ENCODE measurements at places on chromosomes 5 and 9.

DNA sequence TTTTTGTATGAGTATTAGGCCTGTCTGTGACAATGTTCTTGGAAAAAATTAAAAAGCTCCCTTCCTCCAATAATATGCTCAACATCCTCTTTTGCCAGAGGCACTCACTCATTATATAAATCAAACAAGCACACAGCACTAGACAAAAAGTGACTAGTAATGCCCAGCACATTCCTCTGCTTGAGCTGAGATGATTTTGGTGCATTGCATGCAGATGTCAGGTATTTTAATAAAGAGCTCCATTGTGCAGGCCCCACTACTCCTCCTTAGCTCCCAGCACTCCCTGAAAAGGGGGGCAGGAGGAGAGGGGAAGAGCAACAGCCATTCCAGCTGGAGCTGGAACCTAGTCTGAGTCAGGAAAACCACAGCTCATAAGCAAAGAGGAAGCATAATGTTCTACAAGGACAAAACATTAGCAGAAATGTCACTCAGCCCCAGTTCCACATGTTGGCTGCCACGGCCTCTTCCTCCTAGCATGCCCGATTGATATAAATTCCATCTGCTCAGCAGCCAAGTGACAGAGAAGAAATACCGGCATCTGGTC is 348.5 kb downstream of the BNC2 start:
- DNase-seq, result no peak

DNA sequence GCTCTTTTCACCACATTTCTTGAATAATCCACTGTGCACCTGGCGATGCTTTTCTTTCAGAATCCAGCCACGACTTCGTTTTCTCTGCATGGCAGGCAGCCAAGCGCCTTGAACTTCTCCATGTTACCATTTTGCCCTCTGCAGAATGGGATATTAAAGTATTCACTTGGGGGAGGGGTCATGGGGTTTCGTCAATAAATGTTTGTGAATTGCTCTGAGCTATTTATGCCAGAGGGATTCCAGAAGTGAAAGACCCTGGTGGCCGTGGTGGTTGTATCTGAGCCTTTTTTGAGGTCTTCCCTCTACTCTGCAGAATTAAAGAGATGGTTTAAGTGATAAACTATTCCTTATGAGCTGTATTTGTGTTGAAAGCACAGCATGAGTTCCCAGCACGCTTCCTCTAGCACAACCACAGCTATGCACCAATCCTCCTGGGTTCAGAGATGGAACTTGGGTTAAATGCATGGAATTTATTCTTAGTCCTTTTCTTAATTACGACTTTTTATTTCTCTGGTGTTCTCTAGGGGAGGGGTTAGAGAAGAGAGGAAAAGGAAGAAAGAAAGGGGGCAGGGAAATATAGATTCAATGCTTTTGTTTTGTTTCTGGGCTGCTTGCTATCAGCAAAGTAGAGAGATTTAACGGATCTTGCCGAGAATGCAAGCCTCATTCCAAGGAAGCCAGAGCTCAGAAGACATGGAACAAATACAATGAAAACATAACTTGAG is 478.2 kb upstream of the TNC start:
- DNase-seq, result no peak

DNA sequence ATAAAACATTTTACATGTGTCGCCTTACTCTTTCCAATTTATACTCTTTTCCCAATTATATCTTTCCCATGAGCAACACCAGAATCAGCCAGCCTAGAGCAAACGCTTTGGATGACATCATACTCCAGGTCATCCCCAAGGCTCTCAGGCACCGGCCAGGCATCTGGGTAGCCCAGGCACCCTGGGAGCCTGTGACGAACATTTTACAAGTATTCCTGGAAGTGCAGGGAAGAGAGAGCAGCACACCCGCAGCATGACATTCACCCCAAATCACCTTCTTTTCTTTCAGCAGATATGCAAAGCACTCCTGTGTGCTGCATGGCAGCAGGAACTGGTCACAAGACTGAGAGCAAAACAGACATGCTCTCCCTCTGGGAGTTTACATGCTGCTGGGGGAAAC is 75.7 kb upstream of the SMIM23 start:
- no peak for DNase-seq

DNA sequence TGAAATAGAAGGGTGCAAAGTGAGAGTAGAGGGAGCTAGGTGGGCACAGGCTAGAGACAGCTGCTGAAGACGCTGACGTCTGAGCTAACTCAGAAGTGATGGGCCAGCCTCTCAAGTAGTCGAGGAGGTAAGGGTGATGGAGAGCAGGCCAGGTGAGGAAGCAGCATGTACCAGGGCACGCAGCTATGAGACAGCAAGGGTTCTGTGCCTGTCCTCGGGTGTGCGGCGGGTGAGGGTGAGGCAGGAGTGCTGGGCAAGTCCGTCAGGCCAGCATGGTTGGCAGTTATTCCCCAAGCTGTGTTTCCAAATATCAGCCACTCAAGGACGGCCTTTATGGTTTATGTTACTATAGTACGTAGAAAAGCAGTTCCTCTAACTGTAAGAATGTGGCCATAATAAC is 6.2 kb downstream of the RMND5B start:
- DNase-seq, result no peak

GRCh38 chr9:36041506-36041905 is 4.8 kb downstream of the RECK start:
- DNase-seq, result no peak

DNA sequence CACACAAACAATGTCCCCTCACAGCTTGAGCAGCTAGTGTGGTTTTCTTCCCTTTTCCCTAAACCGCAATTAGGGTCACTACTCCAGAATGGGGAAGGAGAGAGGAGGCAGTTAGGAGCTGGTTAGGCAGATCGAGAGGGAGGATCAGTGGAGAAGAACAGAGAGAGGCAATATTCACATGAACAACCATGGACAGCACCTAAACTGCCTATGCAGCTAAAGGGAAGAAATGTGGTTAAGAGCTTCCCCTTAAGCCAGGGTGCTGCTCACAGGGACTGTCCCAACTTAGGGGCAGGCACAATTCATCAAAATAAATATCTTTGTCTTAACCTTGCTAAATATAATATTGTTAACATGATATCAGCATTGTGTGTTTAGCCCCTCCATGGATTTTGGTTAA is 359.3 kb upstream of the CDH18 start:
- DNase-seq, result no peak

GRCh38 chr9:17962747-17963146 is 383.9 kb downstream of the SH3GL2 start:
- DNase-seq, result no peak

DNA sequence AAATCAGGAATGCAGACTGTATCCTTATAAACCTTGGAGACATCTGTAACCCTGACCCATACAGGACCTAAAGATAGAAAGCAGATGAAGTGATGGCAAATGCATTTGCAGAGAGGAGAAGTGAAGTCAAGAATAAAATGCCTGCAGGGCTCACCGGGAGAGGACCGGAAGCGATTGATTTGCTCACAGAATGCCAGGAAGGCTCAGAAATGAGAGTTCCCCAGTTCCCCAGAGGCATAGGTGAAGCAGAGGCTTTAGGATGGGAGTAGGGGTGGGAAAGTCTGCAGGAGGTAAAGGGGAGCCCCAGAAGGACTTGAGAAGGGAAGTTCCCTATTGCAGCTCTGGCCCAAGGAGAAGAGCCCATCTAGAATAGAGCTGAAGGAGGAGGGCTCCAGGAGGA is 63.9 kb upstream of the TNFAIP8 start:
- no peak for DNase-seq

- DNase-seq, result no peak
Observed at GRCh38 chr9:88826181-88826580, 165.1 kb upstream of the S1PR3 start.

DNA sequence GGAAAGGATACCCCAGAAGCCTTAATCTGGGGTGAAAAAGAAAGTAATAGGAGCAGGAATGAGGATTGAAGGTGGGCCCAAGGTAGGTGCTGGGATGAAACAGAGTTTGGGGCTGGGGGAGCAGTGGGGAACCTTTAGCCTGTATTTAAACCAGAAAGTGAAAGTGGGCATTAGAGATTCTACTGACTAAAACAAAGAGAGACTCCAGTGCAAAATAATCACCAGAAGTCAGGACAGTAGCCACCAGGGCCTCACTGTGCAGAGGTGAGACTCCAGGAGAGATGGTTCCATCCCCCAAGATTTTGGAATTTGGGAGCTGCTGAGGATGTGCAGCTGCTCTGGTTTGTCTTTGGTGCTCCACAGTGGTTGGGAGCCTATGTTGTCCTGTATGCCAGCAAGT is 13.1 kb downstream of the DNAJB5 start:
- no peak for DNase-seq

GRCh38 chr5:147708708-147709107 is 73.8 kb downstream of the JAKMIP2 start:
- DNase-seq, result no peak

DNA sequence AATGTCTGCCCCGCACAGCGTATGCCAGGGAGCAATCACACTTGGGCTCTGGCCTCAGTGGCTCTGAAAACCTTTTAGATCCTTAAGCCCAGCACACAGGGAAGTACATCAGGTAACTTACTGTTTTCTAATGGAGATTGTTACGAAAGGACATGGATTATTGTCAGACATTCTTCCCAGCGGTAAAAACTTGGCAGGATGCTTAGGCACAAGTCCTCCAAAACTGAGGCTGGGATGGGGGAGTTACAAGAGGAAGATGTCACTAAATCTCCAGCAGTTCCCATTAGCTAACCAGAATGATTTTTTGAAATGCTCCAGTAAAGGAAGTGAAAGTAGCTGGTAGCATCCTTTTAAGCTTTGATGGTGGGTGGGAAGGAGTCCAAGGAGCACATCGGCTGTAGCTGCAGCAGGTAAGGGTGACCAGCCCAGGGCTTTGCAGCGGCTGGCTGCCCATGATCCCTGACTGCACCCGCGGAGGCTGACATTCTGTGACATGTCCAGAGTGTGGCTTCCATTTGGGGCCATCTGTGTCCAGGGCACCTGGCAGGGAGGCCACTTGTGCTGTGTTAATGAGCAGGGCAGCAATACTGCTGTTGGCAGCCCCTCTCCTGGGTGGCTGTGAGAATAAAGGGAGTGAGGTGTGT is 165.8 kb downstream of the GADD45G start:
- DNase-seq, result no peak

DNA sequence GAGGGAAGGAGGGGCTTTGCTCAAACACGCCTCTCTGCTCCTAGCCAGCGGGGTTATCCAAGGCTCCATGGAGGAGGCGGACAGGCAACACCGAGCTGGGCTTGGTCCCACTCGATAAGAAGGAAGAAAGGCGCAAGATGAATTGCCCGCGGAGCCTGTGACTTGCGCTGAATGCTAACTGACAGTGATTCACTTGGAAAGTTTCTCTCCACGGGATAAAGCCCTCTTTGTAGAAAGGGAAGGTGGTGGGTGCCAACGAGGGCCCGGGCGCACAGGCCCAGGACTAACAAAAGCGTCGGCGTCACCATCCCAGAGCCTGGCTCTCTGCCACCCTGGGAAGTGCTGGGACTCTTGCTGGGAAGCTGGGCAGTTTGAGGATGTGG is 76.0 kb downstream of the VAV2 start:
- no peak for DNase-seq

GRCh38 chr9:21777701-21778100 is 24.7 kb upstream of the MTAP start:
- DNase-seq, result no peak

- no peak for DNase-seq
Observed at GRCh38 chr9:95336281-95336680, 18.8 kb upstream of the FANCC start.

- no peak for DNase-seq
Observed at GRCh38 chr5:83767409-83767992, 46.8 kb upstream of the HAPLN1 start.

DNA sequence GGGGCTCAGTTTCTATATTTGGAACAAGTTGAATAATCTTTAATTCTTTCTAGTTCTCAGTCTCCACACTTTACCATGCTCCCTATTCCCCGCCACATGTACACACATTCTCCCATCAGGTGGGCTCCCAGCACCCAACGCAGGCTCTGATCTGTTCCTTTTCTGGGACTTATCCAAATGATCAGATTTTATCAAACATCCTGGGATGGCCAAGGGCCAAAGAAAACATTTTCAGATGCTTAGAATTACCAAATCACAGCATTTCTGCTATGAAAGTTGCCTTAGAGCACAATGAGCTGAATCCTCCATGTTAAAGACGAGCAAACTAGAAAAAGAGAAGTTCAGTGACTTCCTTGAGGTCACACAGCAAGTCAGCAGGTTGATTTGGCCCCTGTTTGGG is 153.4 kb downstream of the SEC61B start:
- no peak for DNase-seq

GRCh38 chr5:12570688-12571087 is 666.4 kb upstream of the CTNND2 start:
- no peak for DNase-seq

DNA sequence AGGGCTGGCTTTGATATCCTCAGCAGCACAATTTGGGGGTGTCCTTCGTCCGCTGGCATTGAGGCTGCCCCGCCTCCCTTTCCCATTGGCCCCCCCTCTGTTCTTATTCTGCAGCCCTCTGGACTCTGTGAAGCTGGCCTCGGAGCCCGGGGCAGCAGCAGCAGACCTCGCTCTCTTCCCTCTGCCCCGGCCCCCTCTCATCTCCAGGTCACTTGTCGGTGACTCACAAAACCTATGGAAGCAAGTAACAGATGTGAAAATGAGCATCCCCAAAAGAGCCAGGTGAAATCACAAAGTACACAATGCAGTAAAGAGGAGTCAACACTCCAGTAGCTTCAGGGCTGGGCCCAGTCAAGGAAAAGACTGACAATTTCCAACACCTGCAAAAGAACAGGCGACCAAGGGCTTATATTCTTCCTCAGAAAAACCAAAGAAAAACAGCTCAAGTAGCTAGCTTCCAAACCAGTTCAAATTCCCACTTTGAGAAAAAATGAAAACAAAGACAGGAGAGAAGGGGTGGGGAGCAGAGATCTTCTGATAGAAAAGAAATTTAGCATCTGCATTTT is 97.5 kb downstream of the ZNF608 start:
- no peak for DNase-seq

DNA sequence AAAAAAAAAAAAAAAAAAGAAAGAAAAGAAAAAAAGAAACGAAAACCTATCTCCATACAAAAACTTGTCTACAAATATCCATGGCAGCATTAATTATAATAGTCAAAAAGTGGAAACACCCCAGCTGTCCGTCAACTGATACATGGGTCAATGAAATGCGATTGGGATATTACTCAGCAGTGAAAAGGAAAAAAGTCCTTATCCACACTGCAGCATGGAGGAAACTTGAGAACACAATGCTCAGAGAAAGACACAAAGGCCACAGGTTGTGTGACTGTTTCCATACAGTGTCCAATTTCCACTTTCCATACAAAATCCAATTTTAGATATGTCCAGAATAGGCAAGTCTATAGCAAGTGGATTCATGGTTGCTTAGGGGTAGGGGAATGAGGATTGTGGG is 24.3 kb upstream of the NCS1 start:
- DNase-seq, result no peak

- DNase-seq, result no peak
Observed at GRCh38 chr9:71796100-71796767, 27.9 kb upstream of the CEMIP2 start.

- no peak for DNase-seq
Observed at GRCh38 chr5:16595881-16596580, 20.8 kb downstream of the RETREG1 start.

- no peak for DNase-seq
Observed at GRCh38 chr5:178476531-178476930, 113.7 kb downstream of the COL23A1 start.
